AML-193 (cell line): ENCODE measurements at places on chromosomes 6 and 20.
A peak's percentile ranks its signal among the peaks of the same experiment; 100 is the strongest.

DNA sequence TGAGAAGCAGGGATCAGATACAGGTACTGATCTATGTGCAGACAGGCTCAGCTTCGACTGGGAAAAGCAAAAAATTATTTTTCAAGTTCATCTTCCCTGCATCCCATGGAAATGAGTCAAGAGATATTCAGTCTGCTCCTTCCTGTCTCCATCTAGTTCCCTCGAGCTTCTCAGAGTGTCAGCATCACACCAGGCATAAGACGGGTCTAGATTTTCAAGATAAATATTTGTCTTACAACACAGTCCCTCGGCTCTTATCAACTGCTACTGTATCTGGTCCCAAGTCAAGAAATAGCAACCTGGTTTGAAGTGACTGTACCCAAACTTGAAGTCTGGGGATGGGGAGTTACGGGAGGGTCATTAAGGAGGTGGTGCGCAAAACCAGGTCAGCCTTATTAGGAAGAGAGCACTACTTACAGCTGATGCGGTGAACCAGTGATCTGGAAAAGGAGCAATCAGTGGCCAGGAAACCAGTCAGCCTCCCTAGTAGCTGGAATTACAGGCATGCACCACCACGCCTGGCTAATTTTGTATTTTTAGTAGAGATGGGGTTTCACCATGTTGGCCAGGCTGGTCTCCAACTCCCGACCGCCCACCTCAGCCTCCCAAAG, 29.7 kb downstream of the ZMYND8 start:
- DNase-seq, result no peak

DNA sequence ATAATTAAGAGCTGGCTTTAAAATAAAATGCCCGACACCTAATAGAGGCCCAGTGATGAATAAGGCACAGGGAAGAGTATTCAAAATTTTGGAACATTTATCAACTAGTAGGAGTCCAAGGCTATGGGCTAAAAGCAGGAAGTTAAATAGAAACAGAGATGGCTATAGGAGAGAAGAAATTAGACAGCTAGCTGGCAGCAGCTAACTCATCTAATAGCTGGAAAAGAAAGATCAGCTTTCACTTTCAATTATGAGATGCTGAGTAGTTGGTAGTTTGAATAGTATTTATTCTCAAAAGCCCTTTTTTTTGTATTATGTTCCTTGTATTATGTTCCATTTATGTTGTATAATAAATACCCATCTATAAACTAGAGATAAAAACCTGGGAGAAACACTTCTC, 215.7 kb downstream of the SLC35F1 start:
- DNase-seq, result no peak

DNA sequence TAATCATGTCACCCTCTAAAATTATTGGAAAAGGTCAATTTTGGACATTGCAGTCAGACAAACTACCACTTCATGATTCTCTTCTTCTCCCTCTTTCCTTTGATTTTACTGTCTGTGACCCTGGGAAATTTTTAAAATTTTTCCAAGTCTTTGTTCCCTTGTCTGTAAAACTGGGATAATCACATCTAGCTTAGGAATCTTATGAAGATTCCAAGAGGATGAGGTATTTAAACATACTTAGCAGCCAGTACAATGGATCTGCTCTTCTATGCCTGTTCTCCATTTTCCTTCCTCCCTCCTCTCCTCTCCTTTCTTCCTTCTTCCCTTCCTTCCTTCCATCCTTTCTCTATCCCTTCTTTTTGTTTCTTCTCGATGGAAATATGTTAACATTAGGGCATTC, 651.6 kb upstream of the MARCKS start:
- no peak for DNase-seq

- peak; percentile 67 for DNase-seq
Measured at GRCh38 chr6:13624871-13625288, 9.7 kb downstream of the NOL7 start.

GRCh38 chr20:32149566-32150170, 40.2 kb downstream of the TM9SF4 start:
- DNase-seq, result no peak
